ENCODE measurements at places on chromosomes 3 and 15.

DNA sequence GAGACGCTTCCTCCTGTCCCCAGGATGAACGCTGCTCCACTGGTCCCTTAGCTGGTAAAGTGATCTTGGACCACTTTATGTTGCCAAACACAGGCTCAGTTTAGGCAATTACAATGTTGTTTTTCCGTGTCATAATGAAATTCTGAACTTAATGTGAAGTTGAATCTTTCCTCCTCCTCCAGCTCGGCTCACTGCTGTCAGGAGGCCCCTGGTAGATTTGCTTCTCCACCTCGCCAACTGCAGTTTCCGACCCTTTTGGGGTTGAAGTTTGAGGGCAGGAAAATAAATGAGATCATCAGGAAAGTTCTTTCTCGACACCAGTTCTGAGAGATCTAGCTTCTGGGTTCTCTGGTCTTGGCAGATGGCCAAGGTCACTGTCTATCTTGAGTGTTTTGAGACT, 27.8 kb downstream of the CFAP161 start:
- no peak for DNase-seq

GRCh38 chr3:161977063-161977462, 480.5 kb downstream of the OTOL1 start:
- DNase-seq, result no peak

- DNase-seq, result no peak
Measured at GRCh38 chr3:64441861-64442260, 216.6 kb upstream of the PRICKLE2 start.

DNA sequence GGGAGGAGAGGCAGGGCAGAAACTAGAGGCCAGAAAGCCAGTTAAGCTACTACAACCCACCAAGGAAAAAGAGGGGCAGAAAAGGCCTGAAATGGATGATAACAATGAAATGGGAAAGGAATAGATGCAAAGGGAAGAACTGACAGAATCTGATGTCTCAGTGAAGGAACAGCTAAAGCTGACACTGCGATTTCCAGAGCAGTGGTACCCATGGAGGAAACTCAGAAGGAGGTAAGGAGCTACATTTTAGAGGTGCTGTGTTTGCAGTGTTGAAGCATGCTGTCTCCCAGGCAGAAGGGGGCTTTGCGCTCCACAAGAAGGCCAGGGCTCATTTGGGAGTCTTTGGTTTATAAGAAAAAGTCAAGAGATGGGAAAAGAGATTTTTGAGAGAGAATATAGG, 38.0 kb downstream of the ZBTB38 start:
- no peak for DNase-seq

- no peak for DNase-seq
Measured at GRCh38 chr3:150419076-150419868, 11.2 kb downstream of the TSC22D2 start.

GRCh38 chr15:84871428-84871985, 13.0 kb upstream of the SLC28A1 start:
- no peak for DNase-seq

- DNase-seq, result no peak
Measured at GRCh38 chr3:177714945-177715344, 517.7 kb upstream of the TBL1XR1 start.

DNA sequence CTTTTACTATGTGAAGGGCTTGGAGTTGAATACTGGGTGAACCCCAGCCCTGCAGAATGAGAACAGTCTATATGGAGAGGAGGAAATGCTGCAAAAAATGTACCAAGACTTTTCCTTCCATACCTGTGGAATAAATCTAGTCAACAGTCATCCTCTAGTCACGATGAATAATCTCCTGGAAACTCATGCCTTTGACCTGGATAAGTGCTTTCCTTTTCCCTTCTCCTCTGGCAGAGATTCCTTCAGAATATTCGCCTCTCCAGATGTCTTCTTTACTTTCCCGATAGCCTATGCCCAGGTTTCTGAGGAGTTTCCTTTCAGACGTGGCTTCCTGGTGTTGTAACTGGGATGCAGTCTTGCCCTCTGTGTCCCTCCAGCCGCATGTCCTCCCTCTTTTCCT, 28.1 kb downstream of the CCNL1 start:
- DNase-seq, result no peak

DNA sequence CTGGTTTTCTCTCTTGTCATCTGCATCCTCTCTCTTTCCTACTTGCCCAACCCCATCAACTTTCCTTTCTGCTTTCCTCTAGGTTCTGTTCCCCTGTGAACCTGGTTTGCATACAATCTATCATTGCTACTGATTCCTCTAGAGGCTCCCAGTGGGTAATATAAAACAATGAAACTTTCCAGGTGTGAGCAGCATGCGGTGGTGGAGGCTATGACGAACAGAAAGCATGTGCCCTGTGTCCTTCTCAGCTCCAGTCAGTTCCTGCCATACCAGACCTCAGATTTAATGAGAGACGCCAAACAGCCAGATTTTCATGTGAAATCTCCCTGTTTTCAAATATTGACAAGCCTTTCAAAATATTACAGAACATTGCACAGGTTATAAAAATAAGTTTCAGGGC, 3.5 kb upstream of the ACAP2 start:
- DNase-seq, result no peak

- no peak for DNase-seq
Measured at GRCh38 chr3:98432575-98432974, 30.4 kb upstream of the OR5K1 start.

- peak; percentile 32 for DNase-seq
Measured at GRCh38 chr15:45187894-45188830, at the start of gene SHF. TSS of gene SHF (minus strand) at chr15:45187966. CDS start at chr15:45187951, 15 bp downstream.

GRCh38 chr3:71180524-71180923, 403.0 kb downstream of the FOXP1 start:
- DNase-seq, result no peak

- DNase-seq, result no peak
Measured at GRCh38 chr3:82562896-82563295, 801.5 kb upstream of the GBE1 start.

- no peak for DNase-seq
Measured at GRCh38 chr3:43537225-43537624, 84.6 kb downstream of the ANO10 start.

DNA sequence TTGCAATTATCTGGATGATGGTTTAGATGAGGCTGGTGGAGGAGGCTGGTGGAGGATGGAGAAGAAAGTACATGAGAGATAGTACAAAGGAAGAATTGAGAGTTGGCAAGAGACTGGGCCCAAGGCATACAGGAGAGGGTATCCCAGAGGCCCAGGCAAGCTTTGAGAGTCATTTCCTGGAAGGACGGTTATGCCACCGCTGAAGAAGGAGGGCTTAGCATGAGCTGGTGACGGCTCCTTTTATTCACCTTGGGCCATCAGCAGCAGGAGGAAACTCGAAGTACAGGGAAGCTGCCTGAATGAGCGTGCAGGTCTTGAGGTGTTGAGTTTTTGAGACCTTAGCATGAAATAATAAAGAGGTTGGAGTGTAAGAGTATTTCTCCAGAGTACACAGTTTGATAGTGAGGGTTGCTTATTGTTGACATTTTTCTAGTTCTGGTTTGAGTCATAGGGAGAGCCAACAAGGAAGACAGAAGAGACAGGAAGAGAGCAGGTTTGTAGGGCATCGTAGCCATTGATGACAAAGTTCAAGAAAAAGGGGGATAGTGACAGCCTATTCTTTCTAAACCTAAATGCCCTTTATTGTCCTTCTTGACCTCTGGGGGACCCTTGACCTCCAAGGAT, 13.8 kb downstream of the THSD4 start:
- no peak for DNase-seq

Measured in activated T-helper 1 cell treated with Interleukin-2 at 50 U/mL for 16 hours (primary cell).